ENCODE measurements at places on chromosomes 1 and 21. TPM values are rescaled to one million over a fixed set of nuclear protein-coding genes. Genes with fewer than 3 reads are reported as not detected.

Gene CDC20
- total RNA-seq: 349 TPM

Gene SPRR1A
- not detected for total RNA-seq

Gene C1QA
- total RNA-seq: not detected

Gene GJA5
- total RNA-seq: 2.0 TPM

Gene HYI
- total RNA-seq: 87.1 TPM

GRCh38 chr1:228440761-228441500, 24.3 kb upstream of the TRIM17 start:
- no peaks in the 10 kb centered on the region for H3K36me3 ChIP-seq
- H3K4me1 ChIP-seq: peaks cover 6% of the 10 kb centered on the region
- H3K27me3 ChIP-seq: no peaks in the 10 kb centered on the region
- DNase-seq: no peak
- H3K4me3 ChIP-seq: no peak overlapping the region

- DNase-seq: no peak
- no peak overlapping the region for H3K4me3 ChIP-seq
- H3K27me3 ChIP-seq: no peaks in the 10 kb centered on the region
- peaks cover 34% of the 10 kb centered on the region for H3K36me3 ChIP-seq
- H3K27ac ChIP-seq: no peak overlapping the region
- H3K4me1 ChIP-seq: peaks cover 9% of the 10 kb centered on the region
Observed at GRCh38 chr1:88802404-88802803, 89.0 kb downstream of the GTF2B start.

- no peak for DNase-seq
- no peak overlapping the region for H3K27ac ChIP-seq
- H3K4me1 ChIP-seq: no peaks in the 10 kb centered on the region
- no peaks in the 10 kb centered on the region for H3K36me3 ChIP-seq
- no peaks in the 10 kb centered on the region for H3K27me3 ChIP-seq
- no peak overlapping the region for H3K4me3 ChIP-seq
Observed at GRCh38 chr21:42745511-42746239, 92.3 kb downstream of the PDE9A start.

DNA sequence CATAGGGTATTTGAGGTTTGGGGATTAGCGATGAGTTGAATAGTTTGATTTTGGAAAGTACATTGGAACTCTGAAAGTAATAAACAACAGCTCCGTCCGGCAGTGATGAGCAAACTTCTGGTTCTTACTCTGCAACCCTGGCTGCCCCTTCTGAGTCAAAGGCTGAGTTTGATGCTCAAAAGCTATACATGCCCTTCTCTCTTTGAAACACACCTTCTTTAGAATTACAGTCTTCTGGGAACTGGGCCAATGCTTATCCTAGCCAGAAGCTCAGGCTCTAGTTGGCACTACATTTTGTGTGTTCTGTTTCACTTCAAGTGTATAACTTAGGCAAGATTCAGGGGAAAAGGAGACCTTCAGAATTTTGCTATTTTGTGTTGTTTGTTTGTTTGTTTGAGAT, 9.3 kb downstream of the AHCYL1 start:
- H3K4me1 ChIP-seq: peaks cover 13% of the 10 kb centered on the region
- H3K27me3 ChIP-seq: no peaks in the 10 kb centered on the region
- H3K27ac ChIP-seq: no peak overlapping the region
- peak; percentile 32 for DNase-seq

GRCh38 chr1:2555634-2556276, 416 bp upstream of the TNFRSF14 start:
- peak; percentile 23 for DNase-seq
- H3K27me3 ChIP-seq: no peaks in the 10 kb centered on the region
- peaks cover 15% of the 10 kb centered on the region for H3K4me1 ChIP-seq
- H3K36me3 ChIP-seq: no peaks in the 10 kb centered on the region
- H3K27ac ChIP-seq: no peak overlapping the region

- no peaks in the 10 kb centered on the region for H3K36me3 ChIP-seq
- H3K4me1 ChIP-seq: no peaks in the 10 kb centered on the region
- H3K27ac ChIP-seq: no peak overlapping the region
- H3K27me3 ChIP-seq: no peaks in the 10 kb centered on the region
Observed at GRCh38 chr21:40635391-40635790, 211.6 kb downstream of the DSCAM start.

GRCh38 chr1:5508669-5509330, 483.4 kb downstream of the NPHP4 start:
- H3K36me3 ChIP-seq: no peaks in the 10 kb centered on the region
- H3K4me1 ChIP-seq: no peaks in the 10 kb centered on the region
- H3K4me3 ChIP-seq: no peak overlapping the region
- H3K27ac ChIP-seq: no peak overlapping the region
- DNase-seq: no peak

GRCh38 chr1:103783944-103784377, 34.3 kb downstream of the AMY1C start:
- no peaks in the 10 kb centered on the region for H3K4me1 ChIP-seq
- DNase-seq: no peak
- H3K36me3 ChIP-seq: no peaks in the 10 kb centered on the region
- H3K27ac ChIP-seq: no peak overlapping the region
- H3K27me3 ChIP-seq: no peaks in the 10 kb centered on the region
